ENCODE measurements at places on chromosomes 6 and 20.

DNA sequence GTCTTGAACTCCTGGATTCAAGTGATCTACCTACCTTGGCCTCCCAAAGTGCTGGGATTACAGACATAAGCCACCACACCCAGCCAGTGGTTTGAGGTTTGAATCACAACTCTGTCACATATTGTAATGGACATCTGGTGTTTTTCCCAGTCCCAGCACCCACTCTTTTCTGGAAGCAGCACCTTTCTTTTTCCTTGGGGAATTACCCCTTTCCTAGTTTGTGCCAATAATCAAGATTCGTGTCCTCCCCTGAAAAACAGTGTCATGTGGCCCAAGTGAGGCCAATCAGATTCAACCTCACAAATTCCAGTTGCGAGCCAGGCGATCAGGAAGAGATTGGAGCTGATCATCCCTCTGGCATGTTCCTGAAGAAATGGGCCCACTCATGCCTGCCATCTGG lies 71.7 kb upstream of the SGK1 start:
- no peak for DNase-seq

GRCh38 chr6:111668410-111668809 lies 62.7 kb upstream of the TRAF3IP2 start:
- no peak for DNase-seq

- no peak for DNase-seq
Measured at GRCh38 chr6:98864497-98864896, 30.1 kb downstream of the POU3F2 start.

DNA sequence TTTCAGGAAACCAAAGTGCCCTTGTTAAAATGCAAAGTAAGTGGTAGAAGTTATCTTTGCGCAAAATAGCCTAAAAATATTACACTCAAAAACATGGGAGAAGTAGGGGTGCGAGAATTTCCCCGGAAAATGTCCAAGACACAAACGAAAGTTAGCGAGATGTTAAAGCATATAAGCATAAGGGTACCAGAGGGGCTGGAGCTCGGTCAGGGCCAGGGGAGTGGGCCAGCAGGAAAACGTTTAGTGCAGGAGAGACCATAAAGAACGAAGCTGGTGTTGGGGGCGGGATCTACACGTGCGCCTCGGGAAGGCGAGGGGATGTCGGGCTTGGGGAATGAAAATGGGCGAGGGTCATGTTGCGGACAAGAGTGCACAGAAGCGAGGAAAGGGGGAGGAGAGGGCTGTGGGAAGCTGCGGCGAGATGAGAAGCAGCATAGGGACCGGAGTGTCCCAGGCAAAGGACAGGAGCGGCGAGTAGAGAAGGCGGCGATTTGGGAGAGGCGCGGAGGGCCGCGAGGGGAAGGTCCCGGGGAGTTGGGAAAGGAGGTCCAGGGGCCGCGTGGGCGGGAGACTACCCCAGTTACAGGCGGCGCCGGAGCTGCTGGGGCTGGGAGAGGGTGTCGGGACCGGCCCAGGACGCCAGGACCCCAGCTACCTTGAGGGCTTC lies 600 bp downstream of the XPO5 start:
- no peak for DNase-seq

- DNase-seq = no peak
Measured at GRCh38 chr6:127976111-127976510, 75.3 kb upstream of the THEMIS start.

- DNase-seq = no peak
Measured at GRCh38 chr6:136051140-136051775, 198.9 kb downstream of the MTFR2 start.

DNA sequence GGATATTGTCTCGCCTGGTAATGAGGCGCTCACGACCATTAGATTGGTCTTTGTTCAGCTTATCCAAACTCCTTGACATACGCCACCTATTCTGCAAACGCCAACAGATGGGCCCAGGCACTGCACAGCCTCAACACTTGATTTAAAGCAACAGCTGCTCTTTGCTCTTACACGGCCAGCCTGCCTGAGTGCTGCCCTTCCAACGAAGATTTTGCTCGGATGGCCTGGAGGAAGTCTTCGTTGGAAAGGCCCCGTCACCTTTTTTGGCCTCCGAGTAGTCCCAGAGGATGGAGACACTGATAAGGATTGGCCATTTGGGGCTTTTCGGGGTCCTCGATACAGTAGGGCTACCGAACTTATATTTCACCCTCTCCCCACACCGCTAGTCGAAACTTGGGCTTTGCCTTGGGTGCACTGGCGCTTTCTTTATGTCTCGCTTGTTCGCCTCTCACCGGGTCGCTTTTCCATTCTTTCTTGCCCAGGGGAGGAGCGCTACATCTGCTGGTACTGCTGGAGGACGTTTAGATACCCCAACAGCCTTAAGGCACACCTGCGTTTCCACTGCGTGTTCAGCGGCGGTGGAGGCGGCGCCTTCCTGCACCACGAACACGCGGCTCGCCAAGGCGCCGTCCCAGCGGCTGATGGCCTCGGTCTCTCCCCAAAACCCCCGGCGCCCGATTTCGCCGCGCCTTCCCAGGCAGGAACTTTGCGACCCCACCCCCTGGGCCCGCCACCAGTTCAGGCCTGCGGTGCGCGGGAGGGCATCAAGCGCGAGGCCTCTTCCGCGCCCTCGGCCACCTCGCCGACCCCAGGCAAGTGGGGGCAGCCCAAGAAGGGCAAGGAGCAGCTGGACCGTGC lies 6.1 kb downstream of the PRDM13 start:
- no peak for DNase-seq

GRCh38 chr20:59161721-59162120 lies 1.9 kb upstream of the ZNF831 start:
- no peak for DNase-seq

DNA sequence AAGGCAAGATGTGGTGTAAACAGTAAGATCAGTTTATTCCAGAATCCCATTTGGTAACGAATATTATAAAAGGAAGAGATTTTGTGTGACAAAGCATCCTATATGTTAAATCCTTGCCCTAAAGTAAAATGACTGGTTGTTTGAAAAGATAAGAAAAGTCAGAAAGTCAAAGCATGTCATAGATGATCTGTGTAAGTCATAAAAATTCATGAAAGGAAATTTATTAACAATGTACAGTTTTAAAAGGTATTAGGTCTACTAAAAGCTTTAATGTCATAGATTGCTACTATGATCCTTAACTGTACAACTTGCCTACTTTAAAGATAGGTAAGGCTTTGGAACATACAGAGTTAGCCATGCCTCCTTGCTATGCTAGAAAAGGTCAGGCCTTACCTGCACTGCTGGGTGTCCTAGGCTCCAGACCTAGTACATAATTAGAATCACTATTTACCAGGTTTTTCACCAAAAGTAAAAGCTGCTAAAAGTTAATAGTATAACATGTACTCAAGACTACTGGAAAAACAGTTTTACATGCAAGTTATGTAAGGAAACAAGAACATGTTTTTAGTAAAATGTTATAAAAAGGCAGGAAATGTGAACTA lies 1090.1 kb upstream of the ADGRB3 start:
- DNase-seq = no peak

GRCh38 chr20:37989601-37990295 lies 43.5 kb downstream of the TTI1 start:
- DNase-seq = no peak

DNA sequence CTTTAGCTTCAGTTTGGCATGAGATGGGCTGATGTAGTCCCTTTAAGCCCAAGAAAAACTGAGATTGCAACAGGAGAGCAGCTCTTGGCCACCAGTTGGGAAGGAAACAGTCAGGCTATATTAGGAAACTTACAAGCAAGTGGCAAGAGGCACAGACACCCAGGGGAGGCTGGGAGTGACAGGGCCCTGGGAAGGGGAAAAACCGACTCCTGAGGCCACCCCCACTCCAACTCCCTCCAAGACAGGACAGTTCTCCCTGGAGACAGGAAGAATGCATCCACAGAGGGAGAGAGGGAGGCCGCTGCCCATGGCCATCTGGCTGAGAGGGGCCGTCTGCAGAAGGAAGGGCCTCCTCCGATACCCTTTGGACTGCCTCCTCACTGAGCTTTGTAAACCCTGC lies 20.5 kb downstream of the JPH2 start:
- no peak for DNase-seq

DNA sequence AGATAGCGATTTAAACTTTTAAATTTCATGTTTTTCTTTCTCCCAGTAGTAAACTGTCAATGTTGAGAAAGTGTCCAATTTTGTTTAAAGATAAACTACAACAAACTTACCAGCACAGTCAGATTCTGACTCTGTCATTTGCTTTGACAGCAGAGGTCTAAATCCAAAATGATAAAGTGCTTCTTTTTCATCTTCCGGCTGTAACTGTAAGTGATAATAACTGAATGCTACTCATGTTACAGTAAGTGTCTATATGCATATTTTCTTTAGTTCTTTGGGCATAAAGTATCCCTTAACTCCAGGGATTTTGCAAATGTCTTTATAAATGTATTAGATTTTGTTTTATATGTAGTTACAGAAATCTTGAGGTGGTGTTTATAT lies 610.4 kb downstream of the RFPL4B start:
- DNase-seq = no peak

- DNase-seq = no peak
Measured at GRCh38 chr6:33439956-33440648, 14.3 kb upstream of the ZBTB9 start.

GRCh38 chr6:128885381-128885780 lies 2.4 kb downstream of the LAMA2 start:
- DNase-seq = no peak

DNA sequence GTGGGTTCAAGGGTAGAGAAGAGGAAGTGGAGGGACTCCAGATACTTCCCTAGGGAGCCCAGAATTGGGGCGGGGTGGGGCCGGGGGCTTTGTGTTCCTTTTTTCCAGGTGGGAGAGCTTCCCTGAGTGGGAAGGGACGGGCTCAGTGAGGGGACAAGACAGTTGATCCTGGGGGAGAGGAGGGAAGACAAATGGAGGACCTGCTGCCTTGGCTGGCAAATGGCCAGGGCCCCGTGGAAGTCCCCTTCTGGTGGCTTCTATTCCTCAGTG lies 2.6 kb downstream of the CTSZ start:
- no peak for DNase-seq

DNA sequence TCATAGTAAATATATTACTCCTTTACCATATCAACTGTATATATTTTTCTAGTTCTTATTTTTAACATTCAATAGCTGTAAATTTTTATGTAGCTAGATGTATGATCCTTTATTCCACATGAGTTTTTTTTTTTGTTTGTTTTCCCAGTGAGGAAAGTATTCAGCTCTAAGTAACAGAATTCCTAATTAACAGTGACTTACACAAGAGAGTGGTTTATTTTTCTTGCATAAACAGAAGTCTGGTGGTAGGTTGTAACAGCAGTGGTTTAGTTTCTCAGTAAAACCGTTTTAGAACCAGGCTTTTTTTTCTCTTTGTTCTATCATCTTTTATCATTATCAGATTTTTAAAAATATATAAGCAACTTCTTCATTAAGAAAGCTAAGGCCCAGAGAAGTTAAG lies 116.9 kb upstream of the FLRT3 start:
- DNase-seq = no peak

- no peak for DNase-seq
Measured at GRCh38 chr20:2760952-2761305, 39.5 kb downstream of the CPXM1 start.

- no peak for DNase-seq
Measured at GRCh38 chr6:95321126-95321525, 256.2 kb upstream of the MANEA start.

DNA sequence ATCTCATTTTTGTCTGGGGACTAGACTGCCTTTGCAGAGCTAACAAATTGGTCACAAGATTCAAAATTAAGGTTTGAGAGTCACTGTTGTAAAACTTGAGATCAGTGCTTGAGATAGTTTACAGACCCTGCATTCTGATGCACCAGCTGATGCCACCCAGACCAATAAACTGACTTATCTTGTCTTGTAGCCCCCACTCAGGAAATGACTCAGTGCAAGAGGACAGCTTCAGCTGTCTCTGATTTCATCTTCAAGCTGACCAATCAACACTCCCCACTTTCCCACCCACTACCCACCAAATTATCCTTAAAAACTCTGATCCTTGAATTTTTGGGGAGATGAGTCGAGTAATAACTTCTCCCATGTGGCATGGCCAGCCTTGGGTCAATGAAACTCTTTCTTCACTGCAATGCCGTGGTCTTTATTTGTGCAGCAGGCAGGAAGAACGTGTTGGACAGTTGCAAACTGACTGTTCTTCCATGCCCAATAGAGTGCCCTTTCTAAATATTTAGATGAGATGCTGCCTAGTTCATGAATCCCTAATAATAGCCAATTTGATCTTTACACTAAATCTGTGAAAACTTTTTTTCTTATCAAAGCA lies 48.3 kb upstream of the PROKR2 start:
- no peak for DNase-seq

DNA sequence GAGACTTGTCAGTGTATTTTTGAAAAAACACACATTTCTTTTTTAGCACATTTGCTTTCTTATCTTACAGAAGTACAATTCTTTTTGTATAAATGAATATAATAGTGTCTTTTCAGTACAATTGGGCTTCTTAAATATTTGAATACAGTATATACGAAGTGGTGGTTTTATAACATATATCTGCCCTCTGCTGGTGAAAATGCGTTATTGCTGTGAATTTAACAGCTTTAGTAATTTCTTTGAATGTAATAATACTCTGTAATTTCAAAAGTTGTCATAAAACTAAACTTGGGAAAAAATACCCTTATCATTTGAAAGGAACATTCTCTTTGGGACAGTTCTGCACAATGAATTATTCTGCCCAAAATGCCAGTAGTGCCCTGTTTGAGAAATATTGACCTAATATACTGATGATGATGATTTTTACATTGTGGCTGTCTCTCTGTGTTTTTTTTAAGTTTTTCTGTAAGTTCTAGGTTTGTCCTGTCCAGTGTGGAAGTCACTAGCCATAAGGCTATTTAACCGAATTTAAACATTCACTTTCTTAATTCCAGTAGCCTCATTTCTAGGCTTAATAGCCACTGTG lies 19.0 kb downstream of the SMAP1 start:
- no peak for DNase-seq

DNA sequence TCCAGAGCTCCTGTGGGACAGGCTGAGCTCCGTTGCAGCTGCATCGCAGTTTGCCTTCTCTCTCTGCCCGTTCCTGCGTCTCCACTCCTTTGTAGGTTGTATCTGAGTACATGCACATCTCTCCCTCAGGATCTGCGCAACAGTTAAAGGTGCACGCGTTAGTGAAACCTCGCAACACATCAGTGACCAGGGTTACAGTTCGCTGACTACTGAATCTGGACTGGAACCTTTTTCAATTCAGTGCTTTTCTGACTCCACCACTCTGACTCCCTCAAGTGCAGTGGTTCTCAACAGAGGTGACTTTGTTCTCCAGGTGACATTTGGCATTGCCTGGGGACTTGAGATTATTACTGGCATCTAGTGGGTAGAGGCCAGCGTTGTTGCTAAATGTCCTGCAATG lies 44.0 kb downstream of the UST start:
- no peak for DNase-seq

DNA sequence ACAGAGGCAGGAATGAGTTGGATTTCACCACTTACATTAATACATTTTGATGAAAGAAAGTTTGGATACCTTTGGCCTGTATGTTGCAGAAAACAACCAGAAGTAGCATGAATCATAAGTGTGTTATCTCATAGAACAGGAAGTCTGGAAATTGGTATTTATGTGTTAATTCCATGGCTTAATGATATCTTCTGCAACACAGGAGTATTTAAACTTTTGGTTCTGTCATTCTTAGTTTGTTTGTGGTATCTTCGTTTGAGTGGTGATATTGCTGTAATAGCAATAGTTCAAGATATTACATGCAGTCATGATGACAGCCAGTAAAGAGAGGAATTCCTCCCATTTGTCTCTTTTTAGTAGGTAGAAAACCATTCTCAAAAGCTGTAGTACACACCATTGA lies 177.3 kb downstream of the CDKAL1 start:
- no peak for DNase-seq

Measured in stimulated activated CD8-positive, alpha-beta memory T cell treated with anti-CD3 and anti-CD28 coated beads, Interleukin-2, amount 100 ng/mL, for 1 hour (primary cell).